ENCODE measurements at places on chromosomes 11 and 22.

DNA sequence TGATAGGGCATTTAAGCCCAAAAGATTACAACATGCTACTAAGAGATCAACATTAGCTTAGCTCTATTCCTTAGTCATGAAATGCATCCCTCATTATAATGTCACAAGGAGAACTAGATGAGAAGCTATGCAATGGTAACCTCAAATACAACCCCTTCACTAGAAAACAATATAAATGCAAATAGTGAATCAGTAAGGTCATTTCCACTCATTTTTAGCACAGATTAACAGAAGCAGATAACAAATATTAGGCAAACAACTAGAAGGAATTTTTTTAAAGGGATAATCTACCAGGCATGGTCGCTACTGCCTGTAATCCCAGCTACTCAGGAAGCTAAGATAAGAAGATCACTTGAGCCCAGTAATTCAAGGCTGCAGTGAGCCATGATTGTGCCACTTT lies 28.2 kb downstream of the SIK3 start:
- DNase-seq: no peak

- DNase-seq: no peak
Observed at GRCh38 chr11:68763181-68763721, 11.9 kb upstream of the TESMIN start.

DNA sequence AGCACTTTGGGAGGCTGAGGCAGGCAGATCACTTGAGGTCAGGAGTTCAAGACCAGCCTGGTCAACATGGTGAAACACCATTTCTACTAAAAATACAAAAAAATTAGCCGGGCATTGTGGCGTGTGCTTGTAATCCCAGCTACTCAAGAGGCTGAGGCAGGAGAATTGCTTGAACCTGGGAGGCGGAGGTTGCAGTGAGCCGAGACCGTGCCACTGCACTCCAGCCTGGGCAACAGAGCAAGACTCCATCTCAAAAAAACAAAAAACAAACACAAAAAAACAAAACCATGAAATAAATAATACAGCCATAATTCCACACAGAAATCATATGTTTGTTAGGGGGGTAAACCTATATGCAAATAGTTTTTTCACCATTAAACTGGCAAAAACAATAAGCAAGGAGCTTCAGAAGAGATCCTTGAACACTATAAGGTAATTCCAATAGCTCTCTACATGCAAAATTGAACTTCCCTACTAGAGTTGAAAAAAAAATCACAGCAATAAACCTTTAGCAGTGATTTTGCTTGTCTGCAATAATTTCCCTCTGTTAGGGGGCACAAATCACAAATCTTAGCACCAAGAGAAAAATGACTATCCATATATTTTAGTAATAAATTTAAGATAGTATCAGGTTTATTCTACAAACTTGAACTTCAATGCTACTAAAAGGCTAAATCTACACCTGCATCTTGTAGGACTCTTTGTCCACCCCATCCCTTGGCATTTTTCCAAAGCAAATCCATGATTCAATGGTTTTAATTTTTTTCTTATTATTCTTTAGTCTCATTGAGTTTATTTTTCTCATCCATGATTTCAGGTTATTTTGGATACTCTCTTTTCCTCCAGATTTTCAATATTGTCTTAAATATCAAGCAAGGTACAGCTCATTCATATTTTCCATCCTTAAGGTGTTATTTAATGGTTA lies 3.9 kb downstream of the CSTF3 start:
- DNase-seq: no peak

DNA sequence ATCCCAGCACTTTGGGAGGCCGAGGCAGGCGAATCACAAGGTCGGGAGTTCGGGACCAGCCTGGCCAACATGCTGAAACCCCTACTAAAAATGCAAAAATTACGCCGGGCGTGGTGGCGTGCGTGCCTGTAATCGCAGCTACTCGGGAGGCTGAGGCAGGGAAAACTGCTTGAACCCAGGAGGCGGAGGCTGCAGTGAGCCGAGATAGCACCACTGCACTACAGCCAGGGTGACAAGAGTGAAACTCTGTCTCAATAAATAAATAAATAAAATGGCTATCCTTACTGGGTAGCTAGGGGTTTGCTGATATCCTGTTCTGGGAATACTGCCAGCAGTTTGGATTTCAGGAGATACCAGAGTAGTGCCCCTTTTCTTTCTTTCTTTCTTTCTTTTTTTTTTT lies 2.4 kb upstream of the RBM14 start:
- no peak for DNase-seq

DNA sequence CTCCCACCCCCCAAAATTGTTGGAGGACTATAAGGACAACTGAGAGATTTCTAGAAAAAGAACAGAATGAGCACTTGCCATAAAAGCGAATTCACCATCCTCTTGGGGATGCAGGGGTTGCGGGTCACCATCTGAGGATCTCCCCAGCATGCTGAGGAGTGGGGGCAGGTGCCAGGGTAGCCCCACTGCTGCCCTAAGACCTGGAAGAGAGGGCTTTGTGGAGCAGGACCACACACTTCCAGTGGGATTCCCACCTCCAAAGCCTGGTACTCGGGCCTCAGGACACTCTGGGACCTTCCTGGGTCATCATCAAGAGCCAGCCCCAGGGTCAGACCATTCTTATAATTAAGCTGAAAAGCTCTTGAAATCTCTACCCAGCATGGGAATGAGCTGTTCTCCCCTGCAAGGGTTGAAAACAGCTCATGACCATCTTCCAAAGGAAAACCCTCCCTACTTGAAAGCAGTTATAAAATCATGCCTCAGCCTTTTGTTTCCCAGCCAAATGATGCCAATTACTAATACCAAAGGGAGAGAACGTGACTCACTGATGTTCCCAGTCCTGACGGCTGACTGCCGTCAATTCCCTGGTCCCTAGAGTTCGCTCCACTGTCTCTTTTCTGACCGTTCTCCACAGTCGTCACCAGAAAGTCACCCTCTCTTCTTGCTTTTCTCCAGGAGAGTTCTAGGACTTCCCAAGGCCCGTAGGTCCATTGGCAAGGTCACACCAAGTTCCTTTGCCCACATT lies 76.8 kb upstream of the CREB3L1 start:
- DNase-seq: no peak

DNA sequence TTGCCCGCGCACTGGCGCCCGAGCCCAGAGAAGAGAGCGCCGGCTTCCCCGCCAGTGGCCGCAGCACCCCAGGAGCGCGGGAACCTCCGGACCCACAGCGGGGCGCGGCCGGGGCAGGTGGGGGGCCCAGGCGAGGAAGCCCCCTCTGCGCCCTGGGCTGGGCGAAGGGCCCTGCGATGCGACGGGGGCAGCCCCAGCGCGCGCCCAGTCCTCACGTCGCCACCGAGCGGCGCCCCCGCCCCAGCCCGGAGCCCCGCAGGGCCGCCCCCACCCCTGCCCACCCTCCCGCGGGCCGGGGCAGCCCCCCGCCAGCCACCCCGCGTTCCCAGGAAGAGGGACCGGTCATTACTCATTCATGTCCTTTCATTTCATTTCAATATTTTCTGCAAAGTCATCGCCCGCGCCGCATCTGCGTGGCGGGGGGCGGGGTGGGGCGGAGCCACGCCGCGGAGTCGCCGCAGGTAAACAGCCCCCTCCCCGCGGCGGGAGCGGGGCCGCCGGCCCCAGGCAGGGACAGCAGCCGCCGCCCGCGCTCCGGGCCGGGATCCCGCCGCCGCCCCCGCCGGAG lies 673 bp upstream of the PANX2 start:
- no peak for DNase-seq

DNA sequence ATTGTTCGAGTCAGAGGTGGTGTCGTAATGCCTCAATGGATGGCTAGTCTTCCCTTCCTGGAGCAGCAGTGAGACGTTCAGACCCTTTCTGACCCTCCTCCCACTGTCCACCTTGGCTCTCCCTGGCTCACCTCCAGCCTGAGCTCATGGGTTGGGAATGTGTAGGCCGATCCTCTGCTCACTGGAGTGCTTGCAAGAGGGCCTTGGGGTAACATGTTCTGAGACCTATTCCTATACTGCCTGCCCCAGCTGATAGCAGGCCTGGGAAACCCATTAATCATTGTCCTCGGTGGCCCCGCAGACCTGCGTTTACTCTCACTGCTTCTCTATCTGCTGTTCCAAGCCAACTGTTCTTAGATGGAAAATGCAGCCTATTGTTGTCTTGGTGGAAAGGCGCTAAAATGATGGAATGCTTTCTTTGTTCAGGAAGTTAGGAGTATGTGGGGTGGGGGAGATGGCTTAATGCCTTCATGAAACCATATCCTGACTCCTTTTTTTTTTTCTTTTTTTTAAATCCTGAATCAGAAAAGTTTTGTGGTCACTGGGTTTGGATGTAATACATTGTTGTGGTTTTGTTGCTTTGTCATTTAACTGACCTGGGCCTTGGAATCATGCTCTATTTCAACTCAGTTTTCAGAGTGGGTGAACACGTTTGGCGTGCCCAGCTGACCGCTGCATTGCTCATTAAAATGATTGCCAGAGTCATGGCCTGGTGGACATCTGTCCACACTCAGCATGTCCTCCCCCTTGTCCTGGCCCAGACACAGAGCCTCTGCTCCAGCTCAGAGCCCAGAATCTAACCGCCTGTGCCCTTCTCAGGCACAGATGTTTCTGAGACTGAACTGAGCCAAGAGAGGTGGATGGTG lies 72.5 kb downstream of the MICAL2 start:
- DNase-seq: no peak

DNA sequence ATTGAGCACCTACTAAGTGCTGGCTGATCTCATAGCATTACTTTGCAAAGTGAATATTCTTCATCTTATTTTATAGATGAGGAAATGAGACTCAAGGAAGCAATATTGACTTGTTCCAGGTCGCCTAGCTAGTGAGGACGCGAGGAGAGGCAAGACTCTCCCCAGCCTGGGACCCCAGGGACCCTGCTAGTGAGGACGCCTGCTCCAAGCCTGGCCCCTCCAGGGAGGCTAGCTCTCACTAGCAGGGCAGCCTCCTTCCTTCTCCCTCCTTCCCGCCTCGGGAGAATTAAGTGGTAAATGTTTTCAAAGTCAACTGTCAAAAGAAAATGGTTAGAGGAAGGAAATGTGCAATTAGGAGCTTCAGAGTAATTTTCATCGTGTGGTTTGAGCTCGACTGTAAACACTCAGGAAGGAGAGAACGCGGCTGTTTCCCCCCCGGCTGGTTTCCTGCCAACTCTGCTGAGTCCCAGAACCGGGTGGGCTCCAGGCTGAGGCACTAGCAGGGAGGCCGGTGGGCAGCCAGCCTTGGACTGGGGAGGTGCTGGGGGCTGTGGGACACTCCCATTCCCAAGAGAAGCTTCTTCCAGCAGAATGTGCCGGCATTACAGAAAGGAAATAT lies 17.9 kb downstream of the MYEOV start:
- DNase-seq: peak; percentile 29

DNA sequence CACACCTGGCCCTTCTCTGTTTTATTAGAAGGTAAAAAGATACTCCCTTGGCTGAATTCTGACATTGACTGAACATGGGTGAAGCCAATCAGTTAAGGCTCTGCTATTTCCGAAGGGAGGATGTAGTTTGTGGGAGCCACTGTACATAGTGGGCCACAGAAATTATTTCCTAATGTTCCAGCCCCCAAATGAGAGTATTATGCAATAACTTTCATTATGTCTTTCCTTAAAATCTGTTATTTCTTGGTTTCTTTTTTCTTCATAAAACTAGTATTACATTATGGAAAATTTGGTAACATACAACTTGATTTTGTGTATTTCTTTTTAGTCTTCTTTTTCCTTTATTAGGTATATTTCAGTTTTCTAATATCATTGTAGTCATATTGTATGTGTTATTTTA lies 51.9 kb upstream of the EP300 start:
- no peak for DNase-seq

DNA sequence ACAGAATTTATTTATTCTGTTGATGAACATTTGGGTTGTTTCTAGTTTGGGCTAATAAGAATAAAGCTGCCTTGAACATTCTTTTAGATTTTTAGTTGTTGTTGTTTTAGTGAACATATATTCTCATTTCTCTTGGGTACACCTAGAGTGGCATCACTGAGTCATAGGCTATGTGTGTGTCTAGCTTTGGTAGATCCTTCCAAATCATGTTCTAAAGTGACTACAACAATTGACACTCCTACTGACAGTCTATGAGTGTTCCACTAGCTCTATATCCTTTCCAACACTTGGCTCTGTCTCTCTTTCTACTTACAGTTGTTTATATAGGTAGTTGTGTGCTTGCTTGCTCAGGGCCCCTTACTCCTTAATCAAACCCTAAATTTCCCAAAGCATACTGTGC lies 346.0 kb upstream of the NCAM1 start:
- DNase-seq: no peak

- peak; percentile 30 for DNase-seq
Observed at GRCh38 chr11:67027483-67027930, 4.6 kb downstream of the SYT12 start.

DNA sequence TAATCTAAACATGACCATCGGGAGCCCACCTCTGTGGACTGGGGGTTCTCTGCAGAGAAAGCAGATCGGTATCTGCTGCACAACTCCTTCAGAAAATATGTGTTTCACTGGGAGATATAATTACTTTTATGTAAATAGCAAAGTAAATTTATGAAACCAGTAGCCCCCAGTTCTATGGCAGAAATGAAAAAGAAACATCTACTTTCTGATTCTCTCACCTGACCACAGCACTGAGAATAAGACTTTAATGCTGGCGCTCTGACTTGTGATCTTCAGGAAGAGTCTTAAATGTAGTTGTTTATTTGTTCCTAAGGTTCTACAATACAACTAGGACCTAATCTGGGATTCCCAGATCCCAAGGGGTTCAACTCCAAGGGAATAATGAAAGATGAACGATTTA lies 518.0 kb downstream of the DLG2 start:
- DNase-seq: peak; percentile 4

DNA sequence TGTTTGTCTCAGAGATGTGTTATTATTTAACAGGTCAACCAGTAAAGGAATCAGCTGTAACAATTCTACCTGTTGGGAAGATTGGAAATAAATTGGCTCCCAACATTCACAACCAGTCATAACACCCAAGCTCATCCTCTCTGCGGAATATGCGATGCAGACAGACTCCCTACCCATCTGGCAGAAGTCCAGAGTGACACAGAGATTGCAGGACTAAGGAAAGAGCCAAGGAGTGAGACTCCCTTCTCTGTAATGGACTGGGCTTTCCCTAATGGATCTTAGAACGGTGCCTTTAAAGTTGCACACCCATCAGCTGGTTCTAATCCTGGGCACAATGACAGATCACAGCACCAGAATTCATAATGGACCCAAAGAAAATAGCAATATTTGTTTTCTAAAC lies 27.8 kb upstream of the UBASH3B start:
- no peak for DNase-seq

Data from OCI-LY7 (cell line).